NCI-H345 (cell line): ENCODE measurements at places on chromosomes 3 and 15.

GRCh38 chr3:71288269-71288930 is 295.1 kb downstream of the FOXP1 start:
- no peak for DNase-seq

DNA sequence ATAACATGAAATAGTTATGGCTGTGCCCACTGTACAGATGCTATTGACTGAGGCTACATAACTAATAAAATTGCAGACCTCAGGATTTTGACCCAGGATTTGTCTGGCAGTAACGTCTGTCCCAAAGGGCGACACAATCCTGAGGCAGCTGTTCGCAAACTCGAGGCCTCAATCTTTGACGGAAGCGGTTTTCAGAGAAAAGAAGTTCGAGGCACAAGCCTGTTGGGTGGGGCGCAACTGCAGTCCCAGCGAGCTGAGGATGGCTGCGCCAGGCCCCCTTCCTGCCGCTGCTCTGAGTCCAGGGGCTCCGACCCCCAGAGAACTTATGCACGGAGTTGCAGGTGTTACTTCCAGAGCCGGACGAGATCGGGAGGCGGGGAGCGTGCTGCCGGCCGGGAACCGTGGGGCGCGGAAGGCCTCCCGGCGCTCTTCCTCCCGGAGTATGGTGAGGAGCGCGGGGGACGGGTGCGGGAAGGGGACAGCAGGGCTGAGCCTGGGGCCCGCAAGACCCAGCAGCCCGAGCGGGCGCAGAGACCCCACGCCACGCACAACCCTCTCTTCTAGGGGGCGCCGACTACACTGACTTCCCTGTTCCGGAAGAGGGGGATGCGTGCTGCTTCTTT is at the start of gene PARP15:
TSS of gene PARP15 (plus strand) at position 242 of the 623 bp plus-strand sequence. CDS start at position 260, 18 bp downstream.
- DNase-seq, result no peak

GRCh38 chr15:55348281-55348778 is 29.3 kb downstream of the PIGB start:
- no peak for DNase-seq

DNA sequence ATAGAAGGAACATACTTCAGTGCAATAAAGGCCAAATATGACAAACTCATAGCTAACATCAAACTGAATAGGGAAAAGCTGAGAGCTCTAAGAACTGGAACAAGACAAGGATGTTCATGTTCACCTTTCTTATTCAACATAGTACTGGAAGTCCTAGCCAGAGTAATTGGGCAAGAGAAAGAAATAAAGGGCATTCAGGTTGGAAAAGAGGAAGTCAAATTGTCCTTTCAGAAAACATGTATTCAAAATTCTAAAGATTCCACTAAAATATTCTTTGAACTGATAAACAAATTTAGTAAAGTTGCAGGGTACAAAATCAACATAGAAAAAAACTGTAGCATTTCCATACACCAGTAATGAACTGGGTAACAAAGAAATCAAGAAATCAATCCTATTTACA is 12.2 kb upstream of the ZNF197 start:
- DNase-seq, result no peak

DNA sequence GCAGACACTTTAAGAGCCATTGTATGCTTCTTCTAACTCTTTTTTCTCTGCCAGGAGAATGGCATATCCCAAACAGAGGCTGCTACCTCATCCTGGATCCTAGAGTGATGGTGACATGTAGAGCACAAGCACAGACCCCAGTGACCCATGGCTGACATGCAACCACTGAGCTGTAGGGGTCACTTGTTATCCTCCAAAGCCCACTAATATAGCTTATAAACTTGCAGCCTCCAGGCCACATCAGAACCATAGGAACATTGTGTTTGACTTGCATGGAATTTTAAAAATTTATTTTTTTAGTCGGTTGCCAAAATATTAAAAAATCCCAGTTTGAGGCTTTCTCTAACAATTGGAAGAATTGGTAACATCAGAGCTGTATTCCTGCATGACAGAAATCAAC is 283.0 kb upstream of the WNT5A start:
- DNase-seq, result no peak

DNA sequence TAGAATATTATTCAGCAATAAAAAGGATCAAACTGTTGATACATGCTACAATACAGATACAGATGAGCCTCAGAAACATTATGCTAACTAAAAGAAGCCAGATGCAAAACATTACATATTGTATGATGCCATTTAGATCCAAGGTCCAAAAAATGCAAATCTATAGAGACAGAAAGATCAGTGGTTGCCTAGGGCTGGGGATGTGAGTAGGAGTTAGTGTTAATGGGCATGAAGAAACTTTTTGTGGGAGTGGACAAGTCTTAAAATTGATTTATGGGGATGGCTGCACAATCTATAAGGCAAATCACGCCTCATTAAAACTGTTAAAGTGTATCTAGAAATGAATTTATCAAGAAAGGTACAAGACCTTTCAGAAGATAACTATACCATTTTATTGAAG is 45.0 kb downstream of the EHHADH start:
- DNase-seq, result no peak

DNA sequence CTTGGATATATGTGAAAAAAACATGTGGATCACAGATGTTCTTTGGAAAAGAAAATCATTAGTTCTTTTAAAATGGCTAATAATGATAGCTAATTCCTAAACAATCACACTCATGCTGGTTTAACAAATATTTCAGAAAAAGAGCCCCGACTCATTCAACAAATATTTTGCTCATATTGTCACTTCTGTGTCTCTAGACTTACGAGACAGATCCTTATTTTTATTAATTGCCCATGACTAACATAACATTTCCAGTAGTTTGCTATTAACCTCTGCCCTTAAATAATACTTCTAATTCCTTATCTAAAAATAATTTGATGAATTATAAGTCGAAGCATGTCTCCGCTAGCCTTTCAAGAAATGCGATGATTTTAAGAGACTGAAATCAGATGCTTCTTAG is 70.4 kb downstream of the SATB1 start:
- no peak for DNase-seq

DNA sequence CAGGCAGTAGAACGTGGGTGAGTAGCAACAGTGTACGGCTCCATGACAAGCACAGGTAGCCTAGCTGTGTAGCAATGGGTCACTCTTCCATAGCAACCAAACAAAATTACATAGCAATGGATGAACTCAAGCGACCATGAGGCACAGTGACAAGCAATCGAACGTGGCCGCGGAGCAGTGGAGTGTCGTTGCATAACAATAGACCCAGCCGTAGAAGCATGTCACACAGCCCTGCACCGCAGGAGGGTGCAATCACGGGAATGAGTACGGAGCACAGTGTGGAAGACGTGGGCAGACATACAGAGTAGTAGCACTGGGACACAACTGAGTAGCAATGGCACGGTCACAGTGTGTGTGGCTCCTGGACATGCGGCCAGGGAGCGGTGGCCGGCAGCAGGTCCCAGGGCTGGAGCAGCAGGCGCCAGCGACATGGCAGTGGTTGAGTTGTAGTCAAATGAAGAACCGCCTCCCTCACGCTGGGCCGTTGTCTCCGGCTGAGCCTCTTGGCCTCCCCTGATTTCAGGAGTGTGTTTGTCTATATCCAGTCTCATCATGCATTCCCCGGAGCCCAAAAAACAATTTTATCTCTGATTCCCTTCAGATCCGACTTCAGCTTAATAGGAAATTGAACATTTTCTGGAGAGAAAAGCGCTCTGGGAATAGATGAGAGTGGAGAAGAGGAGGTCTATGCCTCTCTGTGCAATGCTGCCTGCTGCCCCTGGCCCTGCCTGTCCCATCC is 64.1 kb downstream of the CCDC33 start:
- DNase-seq, result no peak
